ENCODE measurements at places on chromosomes 1 and 21. TPM values are rescaled to one million over a fixed set of nuclear protein-coding genes. Genes with fewer than 3 reads are reported as not detected.

The CDCA8 gene
- not detected for total RNA-seq

DNA sequence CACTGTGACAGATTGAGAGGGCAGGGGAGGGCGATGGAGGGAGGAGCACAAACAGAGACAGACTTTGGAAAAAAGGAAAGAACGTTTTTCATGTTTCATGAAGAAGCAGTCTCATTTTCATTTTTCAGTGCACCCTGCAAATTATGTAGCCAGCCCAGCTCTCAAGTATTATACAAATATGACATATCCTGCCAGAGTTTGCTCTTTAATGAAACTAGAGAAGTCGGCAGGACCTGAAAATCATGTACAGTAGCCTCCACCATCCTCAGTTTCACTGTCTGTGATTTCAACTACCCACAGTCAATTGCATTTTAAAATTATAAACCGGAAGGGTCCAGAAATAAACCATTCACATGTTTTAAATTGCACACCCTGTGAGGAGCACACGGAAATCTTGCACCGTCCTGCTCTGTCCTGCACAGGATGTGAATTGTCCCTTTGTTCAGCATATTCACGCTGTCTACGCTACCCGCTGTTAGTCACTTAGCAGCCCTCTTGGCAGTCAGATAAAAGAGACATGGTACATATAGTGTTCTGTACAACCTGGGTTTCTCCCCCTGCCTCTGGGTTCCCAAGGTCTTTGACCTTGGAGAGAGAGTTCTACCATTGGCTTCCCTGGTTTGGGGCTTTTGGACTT is 13.6 kb upstream of the ADARB1 start:
- H3K36me3 ChIP-seq = no peaks in the 10 kb centered on the region
- DNase-seq = no peak
- H3K4me1 ChIP-seq = no peaks in the 10 kb centered on the region
- H3K4me3 ChIP-seq = no peak overlapping the region
- H3K27ac ChIP-seq = no peak overlapping the region

DNA sequence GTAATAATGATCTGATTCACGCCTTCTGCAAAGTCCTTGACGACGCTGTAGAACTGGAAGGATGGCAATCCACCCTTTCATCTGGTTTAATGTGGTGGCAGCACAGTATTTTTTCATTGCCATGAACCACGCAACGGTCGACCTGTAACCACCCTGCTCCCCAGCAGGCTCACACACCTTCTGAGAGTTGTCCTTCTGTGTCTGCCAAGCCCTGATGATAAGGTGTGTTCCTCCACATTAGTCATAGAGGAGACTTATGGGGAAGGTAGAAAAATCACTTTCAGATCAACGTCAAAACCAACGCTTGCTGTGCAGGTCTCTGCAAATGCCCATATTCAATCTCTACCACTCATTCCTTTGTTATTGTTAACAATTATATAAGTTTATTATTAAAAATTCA is 328.7 kb downstream of the SIPA1L2 start:
- H3K4me1 ChIP-seq = peaks cover 4% of the 10 kb centered on the region
- H3K27ac ChIP-seq = no peak overlapping the region
- H3K36me3 ChIP-seq = no peaks in the 10 kb centered on the region
- H3K27me3 ChIP-seq = no peaks in the 10 kb centered on the region

DNA sequence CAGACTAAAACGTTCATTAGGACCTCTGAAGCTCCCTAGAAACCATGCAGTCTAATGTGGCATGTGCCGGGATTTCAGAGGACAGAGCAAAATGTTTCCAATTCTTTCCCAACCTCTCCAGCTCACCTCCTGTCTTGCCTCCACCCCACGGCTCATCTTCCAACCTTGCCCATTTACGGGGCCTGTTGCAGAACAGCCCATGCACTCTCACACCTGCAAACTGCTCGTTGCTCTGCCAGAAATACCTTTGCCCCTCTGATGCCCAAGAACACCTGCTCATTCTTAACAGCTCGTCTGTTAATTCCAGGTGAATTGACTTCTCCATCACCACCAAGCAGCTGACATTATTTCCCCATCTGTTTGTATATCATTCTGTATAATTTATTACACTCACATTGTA is 53.9 kb upstream of the LBR start:
- H3K27ac ChIP-seq = peak overlapping the region; percentile 61
- DNase-seq = peak; percentile 44
- H3K4me3 ChIP-seq = no peak overlapping the region
- H3K4me1 ChIP-seq = peaks cover 51% of the 10 kb centered on the region
- H3K27me3 ChIP-seq = no peaks in the 10 kb centered on the region

The HES4 gene
- total RNA-seq = 25.0 TPM

DNA sequence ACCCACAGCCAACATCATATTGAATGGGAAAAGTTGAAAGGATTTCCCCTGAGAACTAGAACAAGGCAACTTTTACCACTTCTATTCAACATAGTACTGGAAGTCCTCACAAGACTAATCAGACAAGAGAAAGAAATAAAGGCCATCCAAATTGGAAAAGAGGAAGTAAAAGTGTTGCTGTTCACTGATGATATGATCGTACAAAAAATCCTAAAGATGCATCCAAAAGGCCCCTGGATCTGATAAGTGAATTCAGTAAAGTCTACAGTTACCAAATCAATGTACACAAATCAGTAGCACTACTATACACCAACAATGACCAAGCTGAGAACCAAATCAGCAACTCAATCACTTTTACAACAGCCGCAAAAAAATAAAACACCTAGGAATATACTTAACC is 28.3 kb downstream of the RAB3GAP2 start:
- no peaks in the 10 kb centered on the region for H3K36me3 ChIP-seq
- no peaks in the 10 kb centered on the region for H3K27me3 ChIP-seq
- no peak for DNase-seq
- H3K4me1 ChIP-seq = no peaks in the 10 kb centered on the region
- H3K4me3 ChIP-seq = no peak overlapping the region
- no peak overlapping the region for H3K27ac ChIP-seq

The RGS18 gene
- total RNA-seq = 4.3 TPM

DNA sequence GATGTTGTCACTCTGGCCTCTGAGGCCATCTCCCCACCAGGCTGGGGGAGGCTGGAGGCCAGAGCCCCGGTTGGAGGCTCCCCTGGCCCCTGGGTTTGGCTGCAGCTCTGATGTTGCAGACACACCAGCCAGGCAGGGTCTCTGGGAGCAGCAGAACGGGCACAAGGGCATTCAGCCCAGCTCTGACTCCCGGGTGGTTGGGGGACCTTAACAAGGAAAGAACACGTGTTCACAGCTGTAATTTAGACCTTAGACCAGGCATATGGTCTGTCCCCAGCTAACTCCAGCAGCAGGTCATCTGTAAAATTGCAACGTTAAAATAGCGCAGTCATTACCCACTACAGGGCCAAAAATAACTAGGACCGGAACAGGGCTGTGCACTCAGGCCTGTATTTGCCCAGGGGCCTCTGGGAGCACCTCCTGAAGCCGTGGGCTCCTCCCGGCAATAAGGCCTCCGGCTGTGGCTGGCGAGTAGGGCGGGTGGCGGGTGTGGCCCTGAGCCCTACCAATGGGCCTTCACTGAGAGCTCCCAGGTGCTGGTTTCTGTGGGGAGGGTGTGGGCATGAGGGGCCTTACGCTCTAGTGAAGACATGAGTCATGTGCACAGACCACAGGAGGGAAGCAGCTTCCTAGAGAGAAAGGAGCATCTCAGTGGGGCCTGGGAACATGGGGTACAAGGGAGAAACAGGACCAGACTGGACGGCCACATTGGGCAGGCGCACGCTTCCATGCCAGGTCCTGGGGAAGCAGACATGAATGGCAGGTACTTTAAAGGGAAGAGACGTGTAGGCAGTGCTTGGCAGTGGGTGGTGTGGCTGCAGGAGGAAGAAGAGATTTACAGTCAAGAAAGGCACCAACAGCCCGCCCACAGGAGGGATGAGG is 6.1 kb downstream of the LDLRAP1 start:
- peaks cover 45% of the 10 kb centered on the region for H3K4me1 ChIP-seq
- H3K27ac ChIP-seq = peak overlapping the region; percentile 41
- no peak overlapping the region for H3K4me3 ChIP-seq
- peak; percentile 61 for DNase-seq
- H3K36me3 ChIP-seq = peaks cover 5% of the 10 kb centered on the region
- H3K27me3 ChIP-seq = no peaks in the 10 kb centered on the region

GRCh38 chr1:149962039-149962647 is 25.5 kb upstream of the MTMR11 start:
- no peaks in the 10 kb centered on the region for H3K27me3 ChIP-seq
- peak overlapping the region; percentile 58 for H3K27ac ChIP-seq
- H3K4me3 ChIP-seq = no peak overlapping the region
- H3K4me1 ChIP-seq = no peaks in the 10 kb centered on the region
- no peak for DNase-seq

- H3K4me1 ChIP-seq = no peaks in the 10 kb centered on the region
- no peak overlapping the region for H3K4me3 ChIP-seq
- no peaks in the 10 kb centered on the region for H3K27me3 ChIP-seq
- H3K27ac ChIP-seq = no peak overlapping the region
- no peaks in the 10 kb centered on the region for H3K36me3 ChIP-seq
Observed at GRCh38 chr1:239239529-239239928, 146.8 kb upstream of the CHRM3 start.

DNA sequence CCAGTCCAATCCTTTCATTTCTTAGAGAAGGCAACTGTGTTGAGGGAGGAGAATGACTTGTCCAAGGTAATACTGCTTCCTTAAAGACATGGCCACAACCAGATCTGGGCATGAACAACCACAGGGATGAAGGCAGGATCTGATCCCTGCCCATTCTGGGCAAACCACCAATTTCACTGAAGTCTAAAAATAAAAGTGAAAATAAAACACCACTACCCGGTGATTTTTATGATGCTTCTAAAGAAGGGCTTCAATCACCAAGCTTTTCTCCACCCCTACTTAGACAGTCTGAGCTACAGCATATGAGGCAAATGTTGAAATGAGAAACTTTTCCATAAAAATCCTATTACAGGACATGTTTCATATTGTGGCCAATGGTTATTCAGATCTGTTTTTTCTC is 133.0 kb downstream of the PTPN14 start:
- no peak for DNase-seq
- peak overlapping the region; percentile 71 for H3K27ac ChIP-seq
- H3K36me3 ChIP-seq = no peaks in the 10 kb centered on the region
- H3K4me1 ChIP-seq = no peaks in the 10 kb centered on the region
- H3K4me3 ChIP-seq = no peak overlapping the region

The KIF17 gene
- total RNA-seq = 1.4 TPM

- no peaks in the 10 kb centered on the region for H3K36me3 ChIP-seq
- no peak overlapping the region for H3K4me3 ChIP-seq
Observed at GRCh38 chr1:111720977-111721786, 18.0 kb downstream of the INKA2 start.

DNA sequence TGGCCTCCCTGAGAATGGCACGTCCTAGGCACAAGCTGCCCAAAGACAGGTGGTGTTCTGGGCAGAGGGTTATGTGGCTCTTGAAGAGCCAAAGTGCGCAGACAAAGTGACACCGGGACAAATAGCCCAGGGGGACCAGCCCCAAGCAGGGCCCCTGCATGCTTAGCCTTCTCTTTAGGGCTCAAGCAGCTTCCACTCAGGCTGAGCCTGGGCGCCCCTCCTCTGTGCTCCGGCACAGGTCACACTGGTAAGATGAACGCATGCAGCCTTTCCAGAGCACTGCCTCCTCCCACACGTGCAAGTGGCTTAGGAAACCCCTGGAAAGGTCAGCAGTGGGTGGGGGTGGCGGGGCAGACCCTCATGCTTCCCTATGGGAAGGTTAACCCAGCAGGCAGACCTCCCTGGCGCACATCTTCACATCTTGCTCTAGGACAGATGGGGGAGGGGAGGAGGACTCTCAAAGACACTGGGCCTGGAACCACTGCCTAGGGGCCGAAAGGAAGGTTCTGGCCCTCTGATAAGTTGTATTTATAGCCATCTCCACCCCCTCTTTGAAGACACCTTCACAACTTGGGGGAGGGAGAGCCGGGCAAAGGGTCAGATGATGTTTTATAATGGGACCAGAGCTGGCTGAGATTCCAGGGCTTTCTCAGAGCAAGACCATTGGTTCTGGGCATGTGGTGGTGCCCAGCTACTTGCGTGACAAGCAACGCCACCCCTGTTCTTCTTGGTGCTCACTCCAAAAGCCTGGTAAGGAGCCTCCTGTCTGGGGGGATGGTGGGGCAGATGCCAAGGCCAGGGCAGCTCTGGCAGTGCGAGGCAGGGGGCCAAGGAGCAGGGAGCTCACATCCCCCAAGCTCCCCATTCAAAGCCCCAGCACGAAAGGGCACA is 5.5 kb downstream of the KLHL21 start:
- peak overlapping the region; percentile 14 for H3K27ac ChIP-seq
- H3K4me3 ChIP-seq = peak overlapping the region; percentile 30
- DNase-seq = no peak
- no peaks in the 10 kb centered on the region for H3K27me3 ChIP-seq

DNA sequence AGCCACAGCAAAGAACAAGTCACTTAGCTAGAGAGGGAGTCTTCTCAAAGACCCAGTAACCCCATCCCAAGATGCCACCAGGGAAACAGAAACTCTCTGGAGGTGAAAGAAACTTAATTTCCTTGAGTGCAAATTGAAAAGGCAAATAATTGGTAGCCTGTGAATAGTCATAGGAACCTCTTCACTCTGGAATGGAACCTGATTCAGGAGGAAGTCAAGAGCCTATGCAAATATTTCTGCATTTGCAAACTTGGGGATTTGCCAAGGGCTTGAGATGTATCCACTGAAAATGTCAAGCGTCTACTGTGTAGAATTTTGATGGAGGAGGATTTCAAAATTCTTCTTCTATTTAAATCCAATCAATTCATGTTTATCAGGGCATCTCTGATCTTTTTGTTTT is 5.7 kb downstream of the HIVEP3 start:
- peaks cover 21% of the 10 kb centered on the region for H3K4me1 ChIP-seq
- DNase-seq = no peak
- H3K27ac ChIP-seq = no peak overlapping the region
- no peaks in the 10 kb centered on the region for H3K27me3 ChIP-seq
- no peak overlapping the region for H3K4me3 ChIP-seq
- no peaks in the 10 kb centered on the region for H3K36me3 ChIP-seq

GRCh38 chr1:91851130-91852010 is 34.6 kb downstream of the TGFBR3 start:
- H3K27ac ChIP-seq = peak overlapping the region; percentile 82
- H3K4me1 ChIP-seq = peaks cover 36% of the 10 kb centered on the region
- no peaks in the 10 kb centered on the region for H3K27me3 ChIP-seq
- DNase-seq = peak; percentile 98
- no peaks in the 10 kb centered on the region for H3K36me3 ChIP-seq

- no peak overlapping the region for H3K27ac ChIP-seq
- no peak for DNase-seq
- H3K27me3 ChIP-seq = no peaks in the 10 kb centered on the region
- H3K36me3 ChIP-seq = no peaks in the 10 kb centered on the region
- no peak overlapping the region for H3K4me3 ChIP-seq
Observed at GRCh38 chr21:31330144-31330483, 13.9 kb downstream of the TIAM1 start.

GRCh38 chr1:86018283-86018923 is 138.2 kb downstream of the COL24A1 start:
- no peaks in the 10 kb centered on the region for H3K27me3 ChIP-seq
- no peak overlapping the region for H3K27ac ChIP-seq
- no peaks in the 10 kb centered on the region for H3K4me1 ChIP-seq
- no peaks in the 10 kb centered on the region for H3K36me3 ChIP-seq

All from sigmoid colon (tissue), 7 donors.